ENCODE measurements at places on chromosomes 12 and 14.

- no peak for DNase-seq
Measured at GRCh38 chr12:11624116-11624515, 25.4 kb upstream of the ETV6 start.

DNA sequence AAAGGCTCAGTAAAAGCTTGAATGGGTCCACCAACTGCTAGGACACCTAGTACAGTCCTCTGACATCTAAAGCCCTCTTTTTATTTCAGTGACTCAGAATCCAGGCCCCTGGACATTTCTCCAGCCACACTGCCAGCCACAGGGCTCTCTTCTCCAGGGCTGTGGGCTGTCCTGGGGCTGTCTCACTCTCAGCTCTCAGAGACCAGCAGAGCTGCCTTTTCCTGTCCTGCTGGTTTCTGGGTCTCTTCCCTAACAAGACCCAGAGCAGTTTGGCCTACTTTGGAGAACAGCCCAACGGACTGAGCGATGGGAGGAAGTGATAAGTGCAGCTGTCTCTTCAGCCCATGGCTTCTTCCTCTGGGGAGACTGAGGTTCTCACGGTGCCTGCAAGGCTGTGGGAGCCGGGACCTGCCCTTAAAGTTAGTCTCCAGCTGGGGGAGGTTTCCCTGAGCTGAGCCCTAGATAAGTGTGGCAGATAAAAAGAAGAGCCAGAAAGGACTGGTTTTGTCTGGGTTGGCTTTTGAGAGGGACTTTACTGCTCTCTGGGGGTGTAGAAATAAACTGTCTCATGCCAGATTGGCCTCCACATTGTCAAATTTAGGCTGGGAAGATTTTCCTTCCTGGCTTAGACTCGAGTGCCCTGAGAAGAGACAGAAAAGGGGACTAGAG is 979.8 kb downstream of the VRK1 start:
- DNase-seq, result no peak

GRCh38 chr14:58637391-58638230 is at the start of gene DACT1:
Gene DACT1 (plus strand): TSS chr14:58637962. CDS start chr14:58638203, 241 bp downstream.
- DNase-seq, result peak; percentile 44

DNA sequence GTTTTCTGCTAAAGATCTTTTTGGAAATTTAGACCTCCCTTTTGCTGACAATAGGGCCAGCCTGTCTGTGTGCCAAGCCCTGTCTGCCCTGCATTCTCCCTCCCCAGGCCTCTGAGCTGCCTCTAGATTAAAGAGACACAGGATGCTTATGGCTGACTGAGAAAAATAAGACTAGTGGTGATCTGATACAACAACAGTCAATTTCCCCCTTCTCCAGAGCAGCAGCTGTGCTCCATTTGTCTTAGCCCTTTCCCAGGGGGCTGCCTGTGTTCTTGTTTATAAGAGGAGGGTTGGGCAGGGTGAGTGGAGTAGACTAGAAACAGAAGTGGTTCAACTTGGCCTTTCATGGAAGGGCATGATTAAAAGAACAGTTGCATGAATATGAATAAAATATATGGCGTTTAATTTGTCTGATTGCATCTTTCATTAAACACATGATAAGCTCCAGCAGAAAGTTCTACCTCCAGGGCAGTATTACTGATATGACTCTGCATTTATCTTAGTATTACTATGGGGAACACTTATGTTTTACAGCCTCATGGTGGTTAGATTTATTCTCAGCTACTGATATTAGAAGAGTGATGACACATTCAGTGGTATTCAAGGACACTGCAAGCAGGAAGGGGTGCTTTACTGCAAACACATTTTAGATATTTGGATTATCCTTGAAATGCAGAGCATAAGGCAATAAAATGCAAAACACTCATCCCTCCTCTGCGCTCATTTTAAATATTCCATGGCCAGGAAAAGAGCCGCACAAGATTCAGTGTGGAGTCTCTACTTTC is 150.2 kb upstream of the CLEC14A start:
- DNase-seq, result no peak

GRCh38 chr14:22837114-22837749 is 847 bp downstream of the MMP14 start:
- DNase-seq, result peak; percentile 60

GRCh38 chr12:112103758-112104503 is 4.7 kb downstream of the NAA25 start:
- no peak for DNase-seq

DNA sequence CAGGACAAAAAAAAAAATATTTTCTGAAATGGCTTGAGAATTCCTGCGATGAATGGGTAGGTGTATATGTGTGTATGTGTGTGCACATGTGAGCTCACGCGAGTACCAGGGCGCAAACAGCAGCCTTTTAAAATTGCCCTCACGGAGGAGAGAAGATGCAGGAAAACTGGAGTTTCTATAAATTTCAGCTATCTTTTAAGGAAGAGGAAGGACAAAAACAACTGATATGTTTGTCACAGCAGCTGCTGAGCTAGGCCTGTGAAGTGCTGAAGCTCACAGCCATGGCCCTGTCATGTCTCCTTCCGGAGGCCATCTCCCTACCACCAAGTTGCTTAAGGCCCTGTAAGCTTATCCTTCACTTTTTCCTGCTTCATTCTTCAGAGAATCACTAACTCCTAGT is 40.8 kb downstream of the DUSP16 start:
- DNase-seq, result no peak

- DNase-seq, result no peak
Measured at GRCh38 chr12:120678572-120678971, 8.4 kb upstream of the MLEC start.

DNA sequence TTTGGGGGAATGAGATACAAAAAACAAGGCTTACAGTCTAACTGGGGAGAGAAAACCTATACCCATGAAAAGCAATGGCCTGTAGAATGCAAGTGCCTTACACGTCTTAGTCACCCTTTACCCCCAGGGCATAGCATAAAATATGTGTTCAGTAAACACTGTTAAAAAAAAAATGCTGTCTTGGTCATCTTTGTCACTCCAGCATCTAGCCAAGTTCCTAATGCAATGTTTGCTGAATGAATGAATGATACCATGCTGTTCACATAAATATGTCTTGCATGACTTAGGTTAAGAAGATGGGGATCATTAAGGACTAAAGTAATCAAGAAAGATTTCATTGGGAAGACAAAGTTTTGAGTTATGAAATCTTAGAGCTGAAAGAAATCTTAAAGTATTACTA is 38.5 kb downstream of the PPP2R5E start:
- DNase-seq, result no peak

- no peak for DNase-seq
Measured at GRCh38 chr12:28958553-28959195, 190.4 kb upstream of the FAR2 start.

- peak; percentile 38 for DNase-seq
Measured at GRCh38 chr12:76927170-76927784, 48.5 kb upstream of the CSRP2 start.

- no peak for DNase-seq
Measured at GRCh38 chr12:4881266-4882064, 28.2 kb upstream of the KCNA1 start.

GRCh38 chr14:38255673-38256532 is at the start of gene CLEC14A:
Gene CLEC14A (minus strand): TSS chr14:38256093. CDS start chr14:38256022, 71 bp downstream.
- no peak for DNase-seq

GRCh38 chr12:92593734-92594402 is 108.9 kb upstream of the PLEKHG7 start:
- DNase-seq, result no peak

Measured in Caco-2 (cell line).